Spinal cord (tissue), 10 donors: ENCODE measurements at places on chromosomes 5 and 9.
A peak's percentile ranks its signal among the peaks of the same experiment; 100 is the strongest.

DNA sequence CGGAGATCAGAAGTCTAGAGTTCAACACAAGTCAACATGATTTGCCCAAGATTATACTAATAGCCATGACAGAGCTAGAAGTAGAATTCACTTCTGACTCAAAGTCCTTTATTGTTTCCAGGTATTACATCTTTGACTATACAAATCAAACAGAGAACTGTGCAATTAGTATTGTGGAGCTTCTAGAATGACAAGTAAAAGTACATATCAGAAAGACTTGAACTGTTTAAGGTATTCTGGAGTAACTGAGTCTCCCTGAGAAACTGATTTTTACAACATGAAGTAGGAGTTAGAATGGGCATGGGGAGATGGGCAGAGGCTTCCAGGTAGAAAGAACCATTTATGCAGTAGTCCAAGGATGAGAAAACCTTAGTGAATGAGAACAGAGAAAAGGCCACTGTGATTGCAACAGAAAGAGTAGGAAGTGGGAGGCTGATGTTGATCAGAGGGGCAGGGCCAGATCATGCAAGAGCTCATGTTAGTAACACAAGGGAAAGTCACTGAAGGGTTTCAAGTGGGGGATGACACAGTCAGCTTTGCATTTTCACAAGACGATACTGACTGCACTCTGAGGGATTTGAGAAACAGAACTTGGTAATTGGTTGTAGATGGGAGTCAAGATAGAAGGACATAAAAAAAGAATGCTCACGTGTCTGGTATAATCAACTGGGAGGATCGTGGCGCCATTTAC lies 280.7 kb downstream of the RFX3 start:
- no peak for DNase-seq

DNA sequence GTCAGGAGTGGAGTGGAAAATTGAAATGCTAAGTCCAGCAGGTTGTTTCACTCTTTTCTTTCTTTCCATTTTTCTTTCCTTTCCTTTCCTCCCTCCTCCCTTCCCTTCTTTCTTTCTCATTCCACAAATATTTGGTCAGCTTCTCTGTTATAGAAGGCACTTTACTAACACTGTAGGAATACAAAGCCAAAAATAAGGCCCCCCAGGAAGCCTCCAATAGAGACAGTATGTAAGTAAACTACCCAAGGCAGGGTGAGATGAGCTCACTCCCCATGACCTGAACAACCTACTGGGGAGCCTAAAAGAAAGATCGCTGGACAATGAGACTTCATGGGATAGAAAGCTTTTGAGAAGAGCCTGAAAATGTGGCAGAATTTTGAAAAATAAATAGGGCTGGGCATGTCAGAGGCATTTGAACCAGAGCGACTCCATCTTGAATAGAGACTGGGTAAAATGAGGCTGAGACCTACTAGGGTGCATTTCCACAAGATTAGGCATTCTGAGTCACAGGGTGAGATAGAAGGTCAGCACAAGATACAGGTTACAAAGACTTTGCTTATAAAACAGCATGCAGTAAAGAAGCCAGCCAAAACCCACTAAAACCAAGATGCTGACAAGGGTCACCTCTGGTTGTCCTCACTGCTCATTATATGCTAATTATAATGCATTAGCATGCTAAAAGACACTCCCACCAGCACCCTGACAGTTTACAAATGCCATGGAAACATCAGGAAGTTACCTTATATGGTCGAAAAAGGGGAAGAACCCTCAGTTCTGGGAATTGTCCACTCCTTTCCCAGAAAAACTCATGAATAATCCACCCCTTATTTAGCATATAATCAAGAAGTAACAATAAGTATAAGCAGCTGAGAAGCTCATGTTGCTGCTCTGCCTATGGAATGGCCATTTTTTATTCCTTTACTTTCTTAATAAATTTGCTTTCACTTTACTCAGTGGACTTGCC lies 158.9 kb upstream of the EGFLAM start:
- no peak for DNase-seq

DNA sequence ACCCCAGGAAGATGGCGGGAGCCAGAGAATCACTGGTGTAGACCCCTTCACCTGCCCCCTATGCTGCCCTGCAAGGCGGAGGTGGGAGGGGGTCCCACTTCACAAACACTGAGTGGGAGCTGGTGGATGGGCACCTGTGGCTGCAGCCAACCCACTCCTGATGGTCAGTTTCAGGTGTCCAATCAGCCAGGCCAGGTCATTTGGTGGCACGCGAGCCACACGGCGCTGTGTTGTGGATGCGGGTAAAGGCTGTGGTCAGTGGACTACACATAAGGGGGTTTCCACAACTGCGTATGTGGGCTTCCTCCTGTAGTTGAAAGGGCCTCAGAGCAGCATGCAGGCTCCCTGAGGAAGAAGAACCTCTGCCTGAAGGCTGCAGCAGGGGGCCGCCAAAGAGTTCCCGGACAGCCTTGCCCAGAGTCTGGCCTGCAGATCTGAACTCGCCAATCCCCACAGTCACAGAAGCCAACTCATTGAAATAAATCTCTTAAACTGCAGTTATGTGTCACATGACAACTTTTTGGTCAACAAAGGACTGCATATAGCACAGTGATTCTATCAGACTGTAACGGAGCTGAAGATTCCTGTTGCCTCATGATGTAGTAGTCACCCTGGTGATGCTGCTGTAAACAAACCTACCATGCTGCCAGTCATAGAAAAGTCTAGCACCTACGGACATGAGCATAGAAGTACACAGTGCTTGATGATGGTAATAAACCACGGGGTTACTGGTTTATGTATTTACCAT lies 284.7 kb upstream of the IRX2 start:
- DNase-seq: no peak

DNA sequence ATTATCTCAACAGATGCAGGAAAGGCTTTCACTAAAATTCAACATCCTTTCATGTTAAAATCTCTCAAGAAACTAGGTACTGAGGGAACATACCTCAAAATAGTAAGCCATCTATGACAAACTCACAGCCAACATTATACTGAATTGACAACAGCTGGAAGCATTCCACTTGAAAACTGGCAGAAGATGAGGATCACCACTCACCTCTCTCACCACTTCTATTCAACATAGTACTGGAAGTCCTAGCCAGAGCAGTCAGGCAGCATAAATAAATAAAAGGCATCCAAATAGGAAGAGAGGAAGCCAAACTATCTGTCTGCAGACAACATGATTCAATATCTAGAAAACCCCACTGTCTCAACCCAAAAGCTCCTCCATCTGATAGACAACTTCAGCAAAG lies 203.6 kb upstream of the GRAMD2B start:
- no peak for DNase-seq

GRCh38 chr9:2241836-2242741 lies 226.9 kb downstream of the SMARCA2 start:
- peak; percentile 89 for DNase-seq
